ENCODE measurements at places on chromosomes 11 and 22. TPM values are rescaled to one million over a fixed set of nuclear protein-coding genes. Genes with fewer than 3 reads are reported as not detected.

GRCh38 chr22:31544481-31545480 is 48.4 kb downstream of the SFI1 start:
- DNase-seq: no peak

- DNase-seq: no peak
Measured at GRCh38 chr22:45805413-45805812, 133.8 kb downstream of the ATXN10 start.

GRCh38 chr11:104060820-104061219 is 24.4 kb downstream of the DDI1 start:
- DNase-seq: no peak

DNA sequence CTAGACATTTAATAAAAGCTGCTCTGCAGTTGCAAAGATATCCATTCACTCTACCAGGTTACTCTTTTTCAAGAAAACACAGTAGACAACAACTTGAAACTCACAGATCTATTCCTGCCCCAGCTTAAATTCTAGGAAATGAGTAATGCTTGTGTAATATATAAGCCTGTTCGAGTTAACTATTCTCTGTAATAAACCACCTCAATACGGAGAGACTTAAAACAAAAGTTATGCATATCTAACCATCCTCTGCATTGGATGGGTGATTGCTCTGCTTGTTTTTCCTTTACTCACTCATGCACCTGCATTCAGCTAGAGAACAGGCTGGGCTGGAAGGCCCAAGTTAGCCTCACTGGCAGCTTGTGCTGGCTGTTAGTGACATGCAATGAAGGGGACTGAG is 13.3 kb downstream of the LRRC4C start:
- no peak for DNase-seq

- no peak for DNase-seq
Measured at GRCh38 chr11:2208691-2209369, 37.2 kb upstream of the TH start.

DNA sequence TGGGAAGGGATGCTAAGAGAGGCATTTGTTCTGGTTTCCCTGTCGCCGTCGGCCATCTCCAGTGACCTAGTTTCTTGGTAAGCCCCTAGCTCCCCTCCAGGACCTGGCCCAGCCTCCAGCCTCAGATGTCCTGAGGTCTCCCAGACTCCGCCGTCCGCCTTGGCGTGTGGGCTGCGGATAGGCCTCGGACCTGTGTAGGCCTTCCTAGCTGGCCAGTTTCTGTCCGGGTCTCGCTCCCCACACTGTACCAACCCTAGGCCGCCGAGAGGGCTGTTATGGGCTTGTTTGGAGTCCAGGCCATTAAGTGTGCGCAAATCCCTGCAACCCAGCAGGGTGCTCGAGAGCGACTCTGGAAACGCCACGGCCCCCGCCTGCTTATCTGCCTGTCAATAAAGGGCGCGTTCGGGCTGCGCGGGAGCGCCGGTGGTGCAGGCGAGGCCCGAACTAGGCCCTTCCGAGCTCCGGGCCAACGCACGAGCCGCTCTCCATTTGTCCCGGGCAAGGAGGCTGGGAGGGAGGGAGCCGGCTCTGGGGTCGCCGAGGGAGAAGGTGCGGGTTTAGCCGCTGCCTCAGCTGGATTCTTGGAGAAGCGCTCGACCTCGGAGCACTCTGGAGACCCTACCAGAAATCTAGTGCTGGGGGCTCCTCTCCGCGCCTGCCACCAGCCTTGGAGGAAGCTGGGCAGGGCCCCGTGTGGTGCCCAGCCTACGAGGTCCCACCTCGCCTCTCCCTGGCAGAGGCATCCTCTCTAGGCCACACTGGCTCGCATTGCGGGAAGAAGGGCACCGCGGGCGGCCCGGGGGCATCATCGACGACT is 8.7 kb upstream of the PAX6 start:
- no peak for DNase-seq

- DNase-seq: peak; percentile 65
Measured at GRCh38 chr22:44664149-44664548, 37.9 kb upstream of the PRR5 start.

MIAT gene
- 0.45 TPM for polyA plus RNA-seq

CALCB gene
- 0.05 TPM for polyA plus RNA-seq

- peak; percentile 81 for DNase-seq
Measured at GRCh38 chr11:65479184-65480145, 19.4 kb upstream of the MALAT1 start.

- DNase-seq: peak; percentile 14
Measured at GRCh38 chr22:29765905-29766631, 739 bp downstream of the ZMAT5 start.

UBQLNL gene
- polyA plus RNA-seq: 0.18 TPM

- no peak for DNase-seq
Measured at GRCh38 chr11:77152846-77153245, 24.8 kb downstream of the MYO7A start.

BLID gene
- 0.57 TPM for polyA plus RNA-seq

DNA sequence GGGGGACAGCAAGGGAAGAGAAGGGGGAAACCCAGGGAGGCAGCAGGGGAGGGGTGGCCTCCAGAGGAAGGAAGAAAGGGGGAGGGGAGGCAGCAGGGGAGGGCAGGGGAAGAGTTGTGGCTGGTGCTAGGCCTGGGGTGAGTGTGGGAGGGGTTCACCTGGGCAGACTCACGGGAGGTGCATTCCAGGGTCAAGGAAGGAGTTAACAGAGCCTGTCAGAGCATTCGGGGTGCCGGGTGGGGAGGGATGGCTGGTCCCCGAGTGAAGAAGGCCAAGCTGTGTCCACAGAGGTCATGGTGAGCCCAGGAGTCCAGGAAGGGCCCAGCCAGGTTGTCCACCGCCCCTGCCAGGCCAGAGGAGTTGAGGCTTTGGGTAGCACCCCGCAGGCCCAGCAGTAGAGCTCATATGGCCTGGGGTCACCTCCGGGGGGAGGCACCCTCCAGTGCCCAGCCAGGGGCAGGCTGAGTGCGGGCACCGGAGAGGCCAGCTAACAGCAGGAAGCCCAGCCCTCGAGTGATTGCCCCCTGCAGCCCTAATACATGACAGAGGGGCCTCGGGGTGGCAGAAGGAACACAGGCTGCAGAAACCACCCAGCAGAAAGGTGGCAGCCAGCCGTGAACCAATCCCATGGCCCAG is 31.1 kb upstream of the PPARA start:
- no peak for DNase-seq

DNA sequence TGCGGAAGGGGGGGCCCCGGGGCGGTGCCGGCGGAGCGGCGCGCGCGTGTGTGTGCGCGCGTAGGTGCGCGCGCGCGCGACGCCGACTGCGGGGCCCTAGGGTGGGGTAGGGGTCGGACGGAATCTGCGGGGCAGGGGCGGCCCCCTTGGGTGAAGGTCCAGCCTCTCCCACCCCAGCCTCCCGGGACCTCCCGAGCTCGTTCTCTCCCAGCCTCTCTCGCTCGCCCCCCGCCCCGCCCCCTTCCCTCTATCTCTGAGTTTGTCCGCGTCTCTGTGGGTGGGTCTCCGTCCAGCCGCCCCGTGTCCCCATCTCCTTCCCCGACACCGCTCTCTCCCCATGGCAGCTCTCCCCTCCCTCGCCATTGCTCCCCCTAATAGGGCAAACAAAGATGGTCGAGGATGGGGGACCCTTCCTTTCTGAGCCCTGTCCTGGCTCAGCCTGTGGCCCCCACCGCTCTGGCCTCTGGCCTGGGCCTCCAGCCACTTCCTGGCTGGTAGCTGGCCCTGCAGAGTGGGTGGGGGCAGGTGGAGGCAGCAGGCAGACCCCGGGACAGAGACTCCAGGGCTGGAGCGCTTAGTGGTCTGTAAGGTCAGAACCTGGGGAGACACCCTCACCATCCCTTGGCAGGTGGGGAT is 33.0 kb upstream of the PRR5 start:
- DNase-seq: peak; percentile 76

- DNase-seq: no peak
Measured at GRCh38 chr22:43277987-43278601, 65.1 kb downstream of the SCUBE1 start.

DNA sequence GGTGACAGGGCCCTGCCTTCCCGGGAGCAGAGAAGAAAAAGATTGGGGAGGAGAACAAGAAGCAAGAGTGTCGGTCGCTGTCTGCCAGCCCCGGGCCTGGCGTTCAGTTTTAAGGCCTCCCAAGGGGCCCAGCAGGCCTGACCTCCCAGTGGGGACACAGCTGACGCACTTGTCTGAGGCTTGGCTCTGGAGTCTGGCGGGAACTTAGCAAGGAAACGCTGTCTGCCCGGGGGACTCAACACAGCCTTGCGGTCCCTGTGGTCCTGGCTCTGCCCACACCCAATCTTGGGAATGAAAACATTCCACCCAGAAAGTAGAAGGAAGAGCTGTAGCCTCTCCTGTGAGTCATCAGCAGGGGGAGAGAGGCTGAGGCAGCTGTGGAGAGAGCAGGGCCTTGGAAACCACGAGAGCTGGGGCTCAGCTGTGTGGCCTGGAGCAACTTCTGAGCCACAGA is 54.4 kb downstream of the TRAF6 start:
- DNase-seq: peak; percentile 92

SORL1 gene
- 0.57 TPM for polyA plus RNA-seq

OR9G1 gene
- polyA plus RNA-seq: not detected

RAB36 gene
- 0.59 TPM for polyA plus RNA-seq

GRCh38 chr22:36662981-36663380 is 40.6 kb downstream of the CACNG2 start:
- DNase-seq: no peak

SCUBE1 gene
- polyA plus RNA-seq: 0.34 TPM

DNA sequence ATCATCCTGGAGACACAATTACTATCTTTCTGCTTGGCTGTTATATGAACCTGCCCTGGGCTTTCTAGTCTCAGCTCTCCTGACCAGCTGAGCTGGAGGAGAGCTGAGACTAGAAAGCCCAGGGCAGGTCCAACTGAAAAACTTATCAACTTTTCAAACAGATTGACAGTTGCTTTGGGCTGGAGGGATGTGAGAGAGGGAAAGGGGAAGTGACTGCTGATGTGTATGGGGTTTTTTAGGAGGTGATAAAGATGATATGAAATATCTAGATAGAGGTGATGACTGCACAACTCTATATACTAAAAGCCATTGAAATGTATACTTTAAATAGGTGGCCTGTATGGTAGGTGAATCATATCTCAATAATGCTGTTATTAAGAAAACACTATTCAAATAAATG is 60.2 kb upstream of the CHRM4 start:
- no peak for DNase-seq

DNA sequence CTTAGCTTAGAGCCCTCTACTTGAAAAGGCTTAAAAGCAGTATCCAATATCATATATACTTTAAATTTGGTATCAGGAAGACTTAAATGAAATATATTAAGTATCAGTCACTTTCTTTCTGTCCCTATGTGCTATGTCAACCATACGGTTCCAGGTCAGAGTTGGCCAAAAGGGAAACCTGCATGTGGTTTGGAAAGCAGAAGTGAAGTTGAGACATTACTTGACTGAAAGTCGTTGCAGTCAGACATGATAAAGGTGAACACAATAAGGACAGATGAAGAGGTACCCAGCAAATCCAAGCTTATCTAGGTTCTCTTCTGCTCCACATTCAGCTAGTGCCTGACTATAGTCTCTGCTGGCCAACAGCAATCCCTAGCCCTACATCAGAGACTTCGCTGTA is 336.8 kb downstream of the KCNA4 start:
- DNase-seq: no peak

DNA sequence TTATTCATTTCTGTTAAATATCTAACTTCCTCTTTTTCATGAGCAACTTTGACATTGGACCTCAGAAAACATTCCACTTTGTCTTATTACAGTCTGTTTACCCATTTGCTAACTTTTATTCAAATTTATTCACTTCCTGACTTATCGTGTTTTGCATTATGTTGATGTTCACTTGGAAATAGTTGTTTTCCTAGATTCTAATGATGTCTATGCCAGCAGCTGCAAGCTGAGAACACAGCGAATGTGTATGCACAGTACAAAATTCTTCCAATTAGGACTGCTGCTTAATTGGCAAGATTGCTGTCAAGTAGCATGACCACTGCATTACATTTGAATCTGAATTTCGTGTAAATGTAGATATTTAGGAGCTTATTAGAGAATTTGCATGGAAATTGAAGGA is 61.5 kb upstream of the GRIA4 start:
- no peak for DNase-seq
